KBM-7 (cell line): ENCODE measurements at places on chromosomes 13 and 19.
A peak's percentile ranks its signal among the peaks of the same experiment; 100 is the strongest.

DNA sequence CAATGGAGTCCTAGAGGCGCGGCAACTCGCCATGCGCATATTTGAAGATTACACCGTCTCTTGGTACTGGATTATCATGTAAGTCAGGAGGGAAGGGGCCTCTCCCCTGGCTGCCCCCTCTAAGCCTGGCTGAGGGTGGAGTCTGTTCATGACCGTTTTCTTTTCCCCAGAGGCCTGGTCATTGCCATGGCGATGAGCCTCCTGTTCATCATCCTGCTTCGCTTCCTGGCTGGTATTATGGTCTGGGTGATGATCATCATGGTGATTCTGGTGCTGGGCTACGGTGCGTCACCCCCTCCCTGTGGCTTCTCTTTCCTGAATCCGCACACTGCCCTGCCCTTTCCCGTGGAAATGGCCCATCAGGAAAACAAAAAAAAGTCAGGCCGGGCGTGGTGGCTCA, 6.5 kb downstream of the SLC44A2 start:
- no peak for DNase-seq

DNA sequence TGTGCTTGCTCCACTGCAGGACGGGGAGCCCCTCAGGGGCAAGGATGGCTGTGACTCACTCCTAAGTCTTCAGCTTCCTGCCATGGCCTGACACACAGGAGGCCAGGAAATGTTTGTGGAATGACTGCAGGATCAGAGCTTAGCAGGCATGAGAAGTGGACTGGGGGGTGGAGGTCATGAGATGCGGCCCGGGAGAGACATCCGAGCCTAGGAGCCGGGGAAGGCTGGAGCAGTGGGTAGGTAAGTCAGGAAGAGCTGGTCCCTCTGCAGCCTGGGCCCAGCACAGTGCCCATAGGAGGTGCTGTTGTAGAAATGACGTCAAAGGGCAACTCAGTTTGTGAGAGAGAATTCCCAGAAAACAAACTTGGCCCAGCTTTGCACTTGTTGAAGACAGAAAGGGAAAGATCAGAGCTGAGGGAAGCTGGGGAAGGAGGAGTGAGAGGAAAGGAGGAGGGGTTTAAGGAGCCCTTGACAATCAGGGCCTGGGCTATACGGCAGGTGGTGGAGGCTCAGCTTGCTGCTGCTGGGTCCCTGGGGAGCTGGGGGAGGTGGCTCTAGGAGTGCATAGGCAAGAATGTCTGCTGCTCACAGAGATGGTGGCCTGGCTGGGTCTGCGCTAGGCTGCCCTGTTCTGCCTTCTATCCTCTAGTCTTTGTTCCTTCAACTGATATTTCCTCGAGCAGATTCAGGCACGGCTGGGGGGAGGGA, 18.5 kb downstream of the POU2F2 start:
- DNase-seq, result no peak

DNA sequence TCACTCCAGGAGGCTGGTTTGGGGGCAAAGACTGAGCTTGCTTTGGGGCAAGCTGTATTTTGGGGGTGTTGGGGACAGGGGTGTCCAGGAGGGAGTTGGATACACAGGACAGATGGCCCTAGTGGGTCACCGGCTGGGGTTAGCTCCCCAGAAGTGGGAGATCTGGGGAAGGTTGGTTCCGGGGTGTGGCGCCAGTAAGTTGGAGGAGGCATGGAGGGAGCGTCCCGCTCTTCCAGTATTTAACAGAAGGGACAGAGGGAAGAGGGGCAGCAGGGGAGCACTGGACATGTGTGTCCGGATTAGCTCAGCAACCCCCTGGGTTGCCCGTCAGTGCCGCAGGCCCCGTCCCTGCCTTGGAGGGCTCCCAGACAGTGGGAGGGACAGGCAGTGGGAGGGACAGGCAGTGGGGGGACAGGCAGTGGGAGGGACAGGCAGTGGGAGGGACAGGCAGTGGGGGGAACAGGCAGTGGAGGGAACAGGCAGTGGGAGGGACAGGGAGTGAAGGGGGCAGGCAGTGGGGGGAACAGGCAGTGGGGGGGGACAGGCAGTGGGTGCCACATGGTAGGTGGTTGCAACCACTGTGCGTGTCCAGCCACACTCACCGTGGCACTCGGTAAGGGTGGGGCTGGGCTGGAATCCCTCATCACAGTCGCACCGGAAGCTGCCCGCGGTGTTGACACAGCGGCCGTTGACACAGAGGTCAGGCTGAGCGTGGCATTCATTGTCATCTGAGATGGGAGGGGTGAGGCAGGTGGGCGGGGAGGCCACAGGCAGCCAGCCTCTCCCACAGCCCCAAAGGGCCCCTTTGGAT, 33.2 kb downstream of the CCL25 start:
- DNase-seq, result no peak

DNA sequence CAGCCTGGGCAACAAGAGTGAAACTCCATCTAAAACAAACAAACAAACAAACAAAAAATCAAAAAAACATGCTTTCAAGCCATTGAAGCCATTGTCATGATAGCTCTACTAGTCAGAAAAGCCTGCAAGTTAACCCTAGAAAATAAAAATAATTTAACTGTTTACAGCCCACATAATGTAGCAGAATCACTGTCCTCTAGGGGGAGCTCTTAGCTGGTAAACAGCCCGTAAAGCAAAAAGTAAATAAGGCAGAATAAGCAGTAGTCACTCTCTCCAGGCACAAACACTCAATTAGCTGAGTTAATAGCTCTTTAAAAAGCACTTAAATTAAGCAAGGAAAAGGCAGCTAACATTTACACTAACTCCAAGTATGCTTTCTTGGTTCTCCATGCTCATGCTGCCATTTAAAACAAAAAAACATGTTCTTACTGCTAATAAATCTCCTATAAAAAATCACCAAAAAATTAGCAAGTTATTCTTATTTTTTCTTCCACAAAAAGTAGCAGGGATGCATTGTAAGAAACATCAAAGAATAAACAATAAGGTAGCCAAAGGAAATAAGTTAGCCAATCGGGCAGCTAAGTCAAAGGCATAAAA, 11.3 kb downstream of the LILRB4 start:
- DNase-seq, result peak; percentile 51

- DNase-seq, result peak; percentile 56
Observed at GRCh38 chr13:44818428-44818827, 170.8 kb downstream of the NUFIP1 start.

DNA sequence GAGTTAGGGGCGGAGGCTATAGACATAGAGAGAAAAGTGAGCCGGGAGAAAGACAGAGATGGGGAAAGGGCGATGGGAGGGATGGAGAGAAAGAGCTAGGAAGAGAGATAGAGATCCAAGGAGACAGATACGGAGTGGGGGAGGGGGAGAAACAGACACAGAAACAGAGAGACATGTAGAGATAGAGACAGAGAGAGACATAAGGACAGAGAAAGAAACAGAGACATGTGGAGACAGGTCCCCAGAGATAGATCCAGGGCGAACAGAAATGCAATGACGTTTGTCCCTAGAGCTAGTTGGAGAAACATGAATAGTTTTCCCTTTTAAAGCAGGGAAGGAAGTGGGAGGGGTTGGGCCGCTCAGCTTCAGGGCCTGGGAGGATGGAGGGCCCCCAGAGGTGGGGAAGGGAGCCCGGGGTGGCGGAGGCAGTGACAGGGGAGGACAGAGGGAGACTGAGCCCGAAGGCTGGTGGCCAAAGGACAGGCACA, 4.6 kb downstream of the PPP1R14A start:
- no peak for DNase-seq

DNA sequence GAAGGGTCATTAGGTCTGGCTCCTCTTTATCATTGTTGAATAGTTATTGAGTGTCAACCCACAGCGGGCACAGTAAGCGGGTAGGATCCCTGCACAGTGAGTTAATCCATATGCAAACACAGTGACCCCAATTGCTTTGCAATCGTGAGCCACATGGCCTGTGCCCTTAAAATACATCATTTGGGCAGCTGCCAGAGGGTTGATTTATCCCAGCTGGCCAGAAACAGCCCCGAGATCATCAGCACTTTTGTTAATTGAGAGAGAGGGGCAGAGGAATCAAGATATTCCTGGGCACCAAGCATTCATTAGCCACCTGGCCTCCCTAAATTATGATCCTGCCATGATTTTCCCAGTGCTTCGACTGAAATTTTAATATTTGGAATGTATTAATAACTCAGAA, 9.8 kb upstream of the CNMD start:
- no peak for DNase-seq

- no peak for DNase-seq
Observed at GRCh38 chr19:29446361-29446760, 79.4 kb upstream of the VSTM2B start.
